ENCODE measurements at places on chromosomes 6 and 20.

DNA sequence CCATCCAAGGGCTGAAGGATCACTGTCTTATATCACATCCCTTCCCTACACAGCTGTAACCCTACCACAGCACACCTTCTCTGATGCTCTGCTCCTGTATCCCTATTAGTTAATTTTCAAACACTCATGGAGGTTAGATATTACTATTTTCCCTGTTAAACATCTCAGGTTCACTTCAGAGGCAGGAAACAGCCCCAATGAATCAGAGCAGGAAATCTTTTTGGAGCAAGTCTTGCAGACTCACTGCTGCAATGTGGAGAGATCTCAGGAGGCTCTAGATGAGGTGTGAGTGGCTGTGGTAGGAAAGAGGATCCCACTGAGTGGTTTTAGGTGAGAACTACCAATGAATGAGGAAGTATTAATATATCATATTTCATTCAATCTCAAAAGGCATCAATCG, 19.7 kb upstream of the HTR1B start:
- DNase-seq, result no peak

- no peak for DNase-seq
These were observed 93.9 kb downstream of the PSMG4 start for GRCh38 chr6:3352678-3353077.

GRCh38 chr6:25295651-25296050, 16.5 kb downstream of the CARMIL1 start:
- DNase-seq, result no peak

DNA sequence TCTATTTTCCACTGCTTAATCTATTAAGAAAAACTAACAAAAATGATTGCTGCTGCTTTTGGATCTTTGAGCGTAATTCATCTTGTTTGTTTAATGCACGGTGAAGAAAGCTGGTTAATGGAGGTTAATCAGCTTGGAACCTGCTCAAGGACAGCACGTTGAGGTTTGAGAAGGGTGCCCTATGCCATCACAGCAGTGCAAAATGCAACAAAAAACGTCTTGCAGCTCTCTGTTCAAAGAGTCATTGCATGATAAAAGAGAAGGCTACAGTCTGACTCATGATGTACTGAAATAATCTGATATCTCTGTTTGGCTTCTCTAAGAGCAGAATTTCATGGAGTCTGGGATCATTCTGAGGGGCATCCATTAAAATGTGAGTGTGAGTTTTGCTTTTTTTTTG, 80.6 kb upstream of the PREP start:
- no peak for DNase-seq

- DNase-seq, result no peak
These were observed 25.4 kb upstream of the CCN5 start for GRCh38 chr20:44689809-44690208.

DNA sequence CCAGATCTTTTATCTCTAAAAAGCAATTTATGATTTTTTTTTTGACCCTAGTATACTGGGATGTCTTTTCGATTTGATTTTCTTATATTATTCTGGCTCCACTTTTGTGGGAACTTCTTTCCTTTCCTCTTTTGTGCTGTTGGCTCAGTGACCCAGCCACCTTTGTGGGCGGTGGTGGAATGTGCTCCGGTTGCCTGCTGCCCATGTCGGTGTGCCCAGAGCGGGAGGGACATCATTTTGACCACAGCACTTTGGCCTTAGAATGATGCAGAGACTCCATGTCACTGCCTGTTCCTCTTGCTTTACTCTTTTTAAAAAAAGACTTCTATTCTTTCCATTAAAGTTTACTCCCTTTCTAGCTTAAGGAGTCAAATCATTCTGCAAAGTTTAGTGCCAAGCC, 198.0 kb downstream of the FARS2 start:
- DNase-seq, result no peak

GRCh38 chr6:152636609-152637295, 410 bp downstream of the SYNE1 start:
- DNase-seq, result no peak

DNA sequence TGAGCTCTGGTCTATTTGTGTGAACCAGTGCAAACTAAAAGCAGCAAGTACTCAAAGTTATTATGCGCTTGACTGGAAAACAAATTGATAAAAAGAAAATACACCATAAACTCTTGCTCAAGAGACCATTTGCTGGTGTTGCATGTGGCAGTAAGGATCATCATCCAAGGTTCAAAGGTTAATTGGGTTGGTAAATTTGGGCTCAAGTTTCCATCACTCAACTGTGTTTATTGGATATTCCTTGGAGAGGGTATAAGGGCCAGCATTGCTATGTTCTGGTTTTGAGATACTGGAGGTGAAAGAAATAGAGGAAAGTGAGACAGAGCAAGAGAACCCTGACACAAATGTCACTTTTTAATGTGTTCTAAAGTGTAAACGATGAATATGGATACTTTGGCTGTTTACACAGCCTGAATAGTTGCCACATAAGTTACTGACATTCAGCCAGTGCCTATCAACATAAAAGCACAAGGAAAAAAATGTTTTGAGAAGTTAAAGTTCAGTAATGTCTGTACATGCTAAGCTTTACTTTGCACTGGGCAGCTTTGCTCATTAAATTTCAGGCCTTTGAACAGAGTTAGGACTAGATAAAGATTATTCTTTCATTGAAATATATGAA, 736.1 kb downstream of the HDGFL1 start:
- DNase-seq, result no peak

- no peak for DNase-seq
These were observed 90.5 kb downstream of the MAN1A1 start for GRCh38 chr6:119259027-119259426.

DNA sequence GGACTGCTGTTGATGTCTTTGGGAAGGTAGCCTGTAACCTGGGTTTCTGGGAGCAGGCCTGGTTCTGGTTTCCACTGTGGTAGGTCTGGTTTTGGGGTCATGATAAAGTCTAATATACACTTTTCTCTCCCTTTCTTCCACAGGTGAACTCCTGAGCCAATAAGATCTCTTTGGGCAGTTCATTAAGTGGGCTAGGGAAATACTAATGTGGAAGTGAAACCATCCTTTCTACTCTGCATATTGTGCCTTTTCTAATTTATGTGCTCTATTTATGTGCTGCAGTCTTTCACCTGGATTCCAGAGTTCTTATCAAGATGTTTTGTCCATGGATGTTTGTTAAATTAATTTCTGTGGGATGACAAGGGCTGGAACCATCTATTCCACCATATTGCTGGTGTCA, 165.7 kb upstream of the PTPRK start:
- no peak for DNase-seq

DNA sequence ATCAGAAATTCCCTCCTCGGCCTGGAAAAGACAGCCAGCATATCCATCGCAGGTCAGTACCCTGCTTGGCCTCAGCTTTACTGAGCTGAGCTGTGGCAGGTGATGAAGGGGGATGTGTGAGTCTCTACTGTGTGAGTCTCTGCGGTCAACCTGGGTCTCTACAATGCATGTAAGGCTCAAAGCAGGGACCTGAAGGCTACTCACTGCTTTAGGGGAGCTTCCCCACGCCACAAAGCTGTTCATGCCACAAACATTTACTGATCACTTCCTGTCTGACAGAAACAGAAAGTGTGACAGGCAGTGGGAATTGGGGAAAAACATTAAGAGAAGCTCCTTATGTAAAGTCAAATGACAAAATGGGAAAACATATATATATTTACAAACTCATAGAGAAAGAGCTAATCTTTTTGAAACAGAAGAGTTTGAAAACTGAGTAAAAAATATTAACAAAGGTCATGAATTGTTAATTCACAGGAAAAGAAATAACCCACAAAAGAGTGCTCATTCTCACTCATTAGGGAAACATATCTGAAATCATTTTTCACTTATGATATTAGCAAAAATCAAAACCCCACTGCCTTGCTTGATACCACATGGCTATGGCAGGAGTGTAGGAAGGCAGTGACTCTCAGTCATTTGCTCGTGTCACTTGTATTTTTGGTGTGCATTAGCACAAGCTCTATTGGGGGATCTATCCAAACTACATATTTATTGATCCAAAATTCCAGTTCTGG, 5.8 kb downstream of the BTN3A3 start:
- DNase-seq, result no peak

DNA sequence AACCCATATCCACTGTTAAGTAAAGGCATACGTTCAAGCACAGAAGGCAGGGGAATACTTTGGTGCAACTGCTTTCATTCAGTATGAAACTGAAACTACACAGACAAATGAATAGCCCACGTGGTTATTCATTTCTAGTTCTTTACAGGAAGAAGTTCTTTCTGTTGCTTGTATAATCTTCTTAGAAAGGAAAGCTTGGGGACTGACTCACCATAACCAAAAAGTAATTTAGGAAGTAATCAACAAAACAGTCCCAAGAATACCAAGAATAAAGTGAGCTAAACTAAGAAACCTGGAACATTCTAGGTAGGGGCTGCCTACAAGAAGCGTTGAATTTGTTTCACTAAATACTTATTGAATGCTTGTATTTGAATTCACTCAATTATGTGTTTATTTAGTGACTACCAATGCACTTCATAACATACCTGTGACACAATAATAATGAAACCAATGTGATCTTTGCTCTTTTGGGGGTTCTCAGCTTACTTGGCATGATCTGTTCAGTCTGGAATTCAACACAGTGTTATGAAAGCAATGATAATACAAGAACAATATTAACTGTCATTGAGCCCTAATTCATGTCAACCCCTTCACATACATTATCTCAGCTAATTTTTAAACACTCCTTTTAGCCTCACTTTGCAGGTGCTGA, 25.1 kb upstream of the KIAA0408 start:
- DNase-seq, result no peak

DNA sequence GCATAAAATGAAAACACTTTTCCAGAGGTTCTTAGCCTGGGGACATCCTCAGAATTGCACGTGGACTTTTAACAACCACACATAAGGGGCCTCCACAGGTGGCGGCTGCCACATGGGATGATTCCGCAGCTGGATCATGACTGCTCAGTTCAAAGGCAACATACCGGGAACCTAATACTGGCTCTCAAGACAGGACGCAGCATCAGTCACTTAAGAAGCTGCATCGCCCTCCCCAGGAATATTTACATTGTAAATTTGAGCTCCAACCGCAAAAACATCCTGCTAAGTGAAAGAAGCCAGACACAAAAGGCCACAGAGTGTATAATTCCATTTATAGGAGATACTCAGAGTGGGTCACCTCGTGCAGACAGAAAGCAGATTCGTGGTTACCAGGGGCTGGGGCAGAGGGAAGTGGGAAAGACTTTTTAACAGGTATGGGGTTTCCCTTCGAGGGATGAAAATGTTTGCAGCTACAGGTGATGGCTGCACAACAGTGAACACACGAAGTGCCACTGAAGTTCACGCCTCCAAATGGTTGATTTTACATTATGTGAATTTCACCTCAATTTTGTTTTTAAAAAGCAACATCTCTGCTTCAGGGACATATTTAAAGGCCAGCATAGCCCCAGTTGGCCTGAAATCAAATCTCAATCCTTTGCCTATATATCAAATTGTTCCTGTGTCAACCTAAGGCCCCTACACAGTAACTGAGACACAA, 141.5 kb downstream of the BMP7 start:
- no peak for DNase-seq

GRCh38 chr20:29452186-29452585, 1805.3 kb upstream of the DEFB115 start:
- no peak for DNase-seq

- no peak for DNase-seq
These were observed 144.0 kb downstream of the UST start for GRCh38 chr6:148890652-148891404.

DNA sequence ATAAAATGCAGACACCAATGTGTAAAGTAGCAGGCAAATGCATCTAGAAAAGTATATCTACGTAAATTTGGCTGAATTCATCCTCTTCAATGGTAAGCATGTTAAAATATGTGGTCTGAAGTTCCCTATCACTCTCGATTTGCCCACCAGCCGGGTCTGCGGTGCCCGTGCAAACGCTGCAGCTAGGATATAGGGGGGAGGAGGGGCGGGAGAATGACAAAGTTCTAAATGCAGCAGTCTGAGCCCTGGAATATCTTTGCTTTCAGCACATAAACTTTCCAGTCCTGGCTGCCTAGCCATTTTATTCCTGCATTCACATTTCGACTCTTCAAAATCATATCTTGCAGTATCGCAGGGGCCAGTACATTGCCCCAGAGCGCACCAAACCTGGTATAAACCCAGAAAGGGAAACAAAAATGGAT, 708 bp downstream of the NRN1 start:
- DNase-seq, result no peak

- no peak for DNase-seq
These were observed 154.9 kb downstream of the MRPL14 start for GRCh38 chr6:43972179-43972912.

DNA sequence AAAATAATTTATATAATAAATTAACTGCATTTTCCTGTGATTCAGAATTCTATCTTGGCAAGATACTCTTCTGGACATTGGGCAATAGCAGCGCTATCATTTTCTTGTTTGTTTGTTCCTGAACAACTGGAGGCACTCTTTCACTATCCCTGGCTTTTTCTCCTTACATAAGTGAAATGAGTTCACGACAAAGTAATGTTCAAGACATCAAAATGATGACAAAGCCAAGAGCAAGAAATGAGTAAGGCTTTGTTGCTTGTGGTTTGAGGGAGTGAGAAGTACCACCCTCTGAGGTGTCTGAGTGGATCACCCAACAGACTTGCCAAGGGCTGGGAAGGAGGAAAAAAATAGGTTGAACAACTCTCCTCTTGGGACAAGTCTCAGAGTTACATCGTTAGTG, 466.6 kb upstream of the JAG1 start:
- no peak for DNase-seq

- DNase-seq, result peak; percentile 78
These were observed at the start of gene NRM for GRCh38 chr6:30690403-30691207. Gene NRM (minus strand): TSS chr6:30690984. CDS start chr6:30690974, 10 bp downstream.

- DNase-seq, result no peak
These were observed 16.8 kb upstream of the SNRPB2 start for GRCh38 chr20:16713066-16713465.

DNA sequence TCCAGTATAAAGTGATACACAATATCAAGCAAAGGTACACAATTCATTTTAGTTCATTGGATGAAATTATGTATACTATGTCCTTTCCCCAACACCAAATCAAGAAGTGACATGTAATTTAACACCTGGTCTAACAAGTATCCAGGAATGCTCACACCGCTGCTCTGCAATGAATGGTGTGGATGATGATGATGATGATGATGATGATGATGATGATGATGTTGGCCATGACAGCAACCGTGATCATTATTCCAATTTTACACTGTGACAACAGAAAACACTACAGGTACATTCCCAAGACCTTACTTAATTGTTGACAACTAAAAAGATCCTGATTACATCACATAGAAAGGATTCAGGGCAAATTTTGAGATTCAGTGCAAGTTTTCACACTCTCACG, 622.0 kb downstream of the PHF3 start:
- DNase-seq, result no peak

All from NCI-H1694 (cell line).